ENCODE measurements at places on chromosomes 13 and 19.

- H3K27ac ChIP-seq, result peak overlapping the region; percentile 38
- no peak overlapping the region for H3K4me3 ChIP-seq
- H3K27me3 ChIP-seq, result no peaks in the 10 kb centered on the region
- no peak for DNase-seq
Measured at GRCh38 chr19:1606138-1606651, 933 bp upstream of the UQCR11 start.

DNA sequence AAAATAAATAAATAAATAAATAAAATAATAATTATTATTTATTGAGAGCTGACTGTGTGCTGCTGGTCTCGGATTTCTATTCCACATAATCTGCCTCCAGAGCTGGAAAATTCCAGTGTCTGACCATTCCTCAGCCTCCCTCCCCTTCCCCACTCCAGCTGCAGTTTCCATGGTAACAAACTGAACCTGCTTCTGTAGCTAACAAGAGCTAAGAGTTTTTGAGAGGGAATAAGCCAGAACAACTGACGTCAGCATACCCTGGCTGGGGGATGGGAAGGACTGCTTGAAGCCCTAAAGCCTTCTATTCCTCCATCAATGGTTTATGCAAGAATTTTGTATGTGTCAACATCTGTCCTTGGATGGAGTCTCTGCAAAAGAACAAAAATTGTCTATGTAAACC lies 26.0 kb upstream of the PEG3 start:
- H3K36me3 ChIP-seq, result no peaks in the 10 kb centered on the region
- H3K27ac ChIP-seq, result no peak overlapping the region
- H3K4me3 ChIP-seq, result no peak overlapping the region
- H3K4me1 ChIP-seq, result no peaks in the 10 kb centered on the region
- no peaks in the 10 kb centered on the region for H3K27me3 ChIP-seq
- DNase-seq, result no peak

GRCh38 chr13:44172281-44172810 lies 201.3 kb upstream of the SERP2 start:
- H3K27ac ChIP-seq, result no peak overlapping the region
- no peak overlapping the region for H3K4me3 ChIP-seq
- H3K4me1 ChIP-seq, result no peaks in the 10 kb centered on the region
- DNase-seq, result no peak

GRCh38 chr13:80547341-80547740 lies 206.4 kb upstream of the SPRY2 start:
- no peaks in the 10 kb centered on the region for H3K36me3 ChIP-seq
- H3K4me1 ChIP-seq, result no peaks in the 10 kb centered on the region
- no peak overlapping the region for H3K4me3 ChIP-seq
- no peak overlapping the region for H3K27ac ChIP-seq
- no peak for DNase-seq

- no peaks in the 10 kb centered on the region for H3K4me1 ChIP-seq
- H3K4me3 ChIP-seq, result no peak overlapping the region
- H3K27me3 ChIP-seq, result no peaks in the 10 kb centered on the region
- no peak for DNase-seq
- H3K36me3 ChIP-seq, result no peaks in the 10 kb centered on the region
Measured at GRCh38 chr19:1907563-1908363, 2.6 kb downstream of the ADAT3 start.

DNA sequence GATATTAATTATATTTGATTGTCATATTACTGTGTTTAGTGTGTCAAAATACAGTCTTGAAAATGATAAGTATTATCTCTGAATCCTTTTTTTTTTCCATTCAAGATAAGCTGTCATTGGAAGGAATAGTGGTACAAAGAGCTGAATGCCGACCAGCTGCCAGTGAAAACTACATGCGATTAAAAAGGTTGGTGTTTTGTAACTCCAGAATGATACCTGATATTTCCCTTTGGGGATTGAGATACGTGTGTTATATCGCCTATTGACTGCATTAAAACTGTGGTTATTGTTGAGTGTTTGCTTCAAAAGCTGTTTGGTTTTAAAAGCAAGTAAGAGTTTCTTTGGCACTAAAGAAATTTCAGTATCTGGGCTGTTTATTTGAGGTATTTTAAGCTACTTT lies 6.5 kb upstream of the KCTD4 start:
- H3K4me1 ChIP-seq, result no peaks in the 10 kb centered on the region
- no peak for DNase-seq
- no peak overlapping the region for H3K27ac ChIP-seq
- no peaks in the 10 kb centered on the region for H3K27me3 ChIP-seq

- no peak for DNase-seq
- H3K4me3 ChIP-seq, result no peak overlapping the region
- H3K36me3 ChIP-seq, result no peaks in the 10 kb centered on the region
- no peaks in the 10 kb centered on the region for H3K4me1 ChIP-seq
Measured at GRCh38 chr13:108795841-108796240, 166.4 kb downstream of the MYO16 start.

GRCh38 chr19:58203814-58204475 lies 21.1 kb downstream of the ZNF274 start:
- no peak overlapping the region for H3K27ac ChIP-seq
- no peaks in the 10 kb centered on the region for H3K4me1 ChIP-seq

GRCh38 chr19:8252922-8253589 lies 43.9 kb downstream of the CERS4 start:
- H3K27ac ChIP-seq, result no peak overlapping the region
- H3K4me1 ChIP-seq, result no peaks in the 10 kb centered on the region
- peak; percentile 84 for DNase-seq
- no peak overlapping the region for H3K4me3 ChIP-seq

GRCh38 chr13:106049171-106049570 lies 486.3 kb downstream of the EFNB2 start:
- no peak overlapping the region for H3K4me3 ChIP-seq
- peaks cover 1% of the 10 kb centered on the region for H3K27me3 ChIP-seq
- H3K27ac ChIP-seq, result no peak overlapping the region
- no peak for DNase-seq

- no peak overlapping the region for H3K27ac ChIP-seq
- H3K36me3 ChIP-seq, result no peaks in the 10 kb centered on the region
- DNase-seq, result no peak
- H3K4me1 ChIP-seq, result no peaks in the 10 kb centered on the region
- no peak overlapping the region for H3K4me3 ChIP-seq
Measured at GRCh38 chr13:94829185-94829836, 117.0 kb upstream of the SOX21 start.

Measured in aorta (tissue), 5 donors.